GF-D8 (cell line): ENCODE measurements at places on chromosomes 3 and 15.

DNA sequence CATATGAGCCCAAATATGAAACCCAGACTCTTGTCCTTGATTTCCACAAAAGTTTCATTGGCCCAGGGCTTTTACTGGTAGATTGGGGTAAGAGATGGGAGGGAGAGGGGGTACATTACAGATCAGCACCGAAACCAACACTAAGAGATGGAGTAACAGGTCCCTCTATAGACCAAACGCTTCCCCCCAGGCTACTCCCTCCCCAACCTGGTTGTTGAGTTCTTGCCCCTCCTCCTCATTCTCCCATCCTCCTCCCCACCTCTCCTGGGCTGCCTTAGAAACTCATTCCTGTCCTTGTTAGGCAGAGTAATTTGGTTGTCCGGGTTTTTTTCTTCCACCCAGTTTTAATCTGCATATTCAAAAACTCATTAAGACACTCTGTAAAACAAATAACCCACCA, 74.1 kb downstream of the MESD start:
- DNase-seq = no peak

DNA sequence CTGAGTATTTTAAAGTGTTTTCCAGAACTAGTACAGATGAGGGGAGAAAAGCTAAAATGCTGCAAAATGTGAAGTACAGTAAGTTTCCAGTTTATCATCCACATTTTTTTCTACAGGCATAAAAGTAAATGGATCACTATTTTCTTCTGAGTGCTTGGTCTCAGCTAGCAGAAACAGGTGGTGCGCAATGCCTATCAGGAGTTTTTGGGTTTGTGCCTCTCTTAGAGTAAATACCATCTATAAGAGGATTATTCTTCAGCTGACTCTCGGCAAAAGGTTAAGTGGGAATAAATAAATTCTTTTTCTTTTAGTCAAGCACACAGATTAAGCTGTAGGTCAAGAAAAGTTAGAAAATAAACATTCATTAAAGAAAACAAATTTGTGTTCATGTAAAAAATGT, 1027.7 kb downstream of the PLOD2 start:
- no peak for DNase-seq

DNA sequence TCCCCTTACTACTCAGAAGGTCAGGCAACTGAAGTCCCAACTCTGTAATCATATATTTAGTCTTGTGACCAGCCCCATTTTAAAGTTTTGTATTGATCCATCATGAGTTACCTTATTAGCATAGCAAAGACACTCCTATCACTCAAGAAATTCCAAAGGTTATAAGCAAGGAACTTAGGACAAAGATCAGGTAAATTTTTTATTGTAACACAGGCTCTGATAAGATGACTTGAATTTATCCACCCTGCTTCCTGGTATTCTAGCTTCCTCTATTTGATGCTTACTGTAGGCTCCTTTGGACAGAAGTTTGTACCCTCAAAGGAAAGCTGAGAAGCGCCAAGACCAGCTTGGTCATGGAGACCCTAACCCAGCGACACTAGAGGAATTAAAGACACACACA, 8.2 kb upstream of the NDN start:
- DNase-seq = no peak

DNA sequence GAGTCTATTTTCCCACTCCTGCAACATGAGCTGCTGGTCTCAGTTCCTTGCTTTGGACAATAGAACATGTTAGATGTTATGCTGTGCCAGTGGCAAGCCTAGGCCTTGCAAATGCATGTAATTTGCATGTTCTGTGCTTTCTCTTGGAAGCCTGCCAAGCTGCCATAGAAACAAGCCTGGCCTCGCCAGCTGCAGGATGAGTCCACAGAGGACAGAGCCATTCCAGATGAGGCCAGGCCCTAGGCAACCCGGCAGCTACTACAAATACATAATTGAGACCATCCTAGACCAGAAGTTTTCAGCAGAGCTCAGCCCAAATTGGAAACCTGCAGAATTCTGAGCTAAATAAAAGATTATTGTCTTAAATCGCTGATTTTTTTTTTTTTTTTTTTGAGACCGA, 39.6 kb downstream of the TRIM69 start:
- no peak for DNase-seq

DNA sequence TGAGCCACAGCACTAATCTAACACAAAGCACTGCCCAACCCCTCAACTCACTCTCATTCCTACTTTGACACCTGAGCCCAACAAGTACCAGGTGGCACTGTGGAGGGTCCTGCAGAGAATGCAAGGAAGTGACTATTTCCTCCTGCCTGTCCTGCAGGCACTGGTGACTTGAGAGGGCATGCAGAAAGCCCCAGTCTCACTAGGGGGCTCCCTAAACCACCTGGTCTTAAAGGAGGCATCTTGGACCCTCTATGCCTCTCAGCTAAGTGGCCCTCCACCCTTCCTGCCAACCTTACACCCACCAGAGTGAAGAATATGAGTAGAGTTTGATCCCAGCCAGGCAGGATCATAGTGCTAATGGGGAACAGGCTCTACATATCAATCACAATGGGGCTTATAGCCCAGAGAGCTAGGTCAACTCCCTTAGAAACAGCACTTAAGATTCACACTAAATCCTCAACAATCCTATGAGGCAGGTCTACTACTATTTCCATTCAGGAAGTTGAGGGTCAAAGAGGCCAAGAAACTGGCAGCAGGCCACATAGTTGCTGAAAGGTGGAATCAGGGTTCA, 15.2 kb downstream of the TRAIP start:
- DNase-seq = no peak

- DNase-seq = no peak
Observed at GRCh38 chr15:92881211-92881754, 18.8 kb upstream of the CHD2 start.
